ENCODE measurements at places on chromosomes 3 and 15. TPM values are rescaled to one million over a fixed set of nuclear protein-coding genes. Genes with fewer than 3 reads are reported as not detected.

The B3GALNT1 gene
- 23.7 TPM for total RNA-seq

The NIT2 gene
- total RNA-seq = 43.1 TPM

The SPTBN5 gene
- 1.5 TPM for total RNA-seq

The LRRC49 gene
- total RNA-seq = 34.6 TPM

- DNase-seq = no peak
These were observed 25.4 kb downstream of the CTDSPL start for GRCh38 chr3:37887062-37887461.

GRCh38 chr3:190694335-190695001, 168.0 kb downstream of the GMNC start:
- no peak for DNase-seq

DNA sequence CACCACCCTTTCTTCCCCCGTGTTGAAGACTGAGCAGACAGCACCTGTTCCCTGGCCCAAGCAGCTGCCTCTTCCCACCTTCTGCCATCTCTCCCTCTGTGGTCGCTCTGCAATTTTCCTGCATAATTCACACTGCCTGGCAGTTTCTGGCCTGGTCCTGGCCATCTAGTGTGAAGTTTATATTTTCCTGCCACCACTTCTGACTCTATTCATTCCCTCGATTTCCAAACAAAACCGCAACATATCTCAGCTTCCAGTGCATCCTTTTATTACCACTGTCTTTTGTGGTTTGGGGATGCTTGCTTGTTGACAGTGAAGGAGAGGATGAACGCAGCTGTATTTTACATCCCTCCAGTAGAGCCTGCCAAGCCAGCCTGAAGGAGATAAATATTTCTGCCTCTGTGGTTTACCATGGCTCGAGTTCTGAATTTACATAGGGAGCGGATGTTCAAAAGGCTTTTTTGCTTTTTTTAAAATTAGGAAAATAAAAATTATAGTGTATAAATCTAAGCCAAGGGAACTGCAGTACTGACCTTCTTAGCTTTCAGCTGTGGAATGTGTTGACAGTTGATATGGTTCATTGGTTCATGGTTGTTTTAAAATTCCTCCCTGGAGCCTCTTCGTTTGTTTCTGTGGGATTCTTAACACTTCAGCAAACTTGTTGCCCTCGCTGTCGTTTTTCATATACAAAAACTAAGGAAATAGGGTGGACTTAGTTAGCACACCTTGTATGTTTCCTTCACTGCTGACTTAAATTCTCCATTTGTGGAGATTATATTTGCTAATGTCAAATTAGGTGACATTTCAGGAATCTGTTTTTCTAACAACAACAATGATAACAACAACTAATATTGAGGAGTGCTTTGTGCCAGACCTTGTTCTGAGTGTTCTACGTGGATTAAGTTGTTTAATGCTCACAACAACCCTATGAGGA, 250.5 kb downstream of the ADAMTSL3 start:
- DNase-seq = peak; percentile 45

GRCh38 chr3:177453451-177453844, 256.2 kb upstream of the TBL1XR1 start:
- DNase-seq = no peak

GRCh38 chr3:28207000-28207733, 34.3 kb upstream of the CMC1 start:
- DNase-seq = no peak

DNA sequence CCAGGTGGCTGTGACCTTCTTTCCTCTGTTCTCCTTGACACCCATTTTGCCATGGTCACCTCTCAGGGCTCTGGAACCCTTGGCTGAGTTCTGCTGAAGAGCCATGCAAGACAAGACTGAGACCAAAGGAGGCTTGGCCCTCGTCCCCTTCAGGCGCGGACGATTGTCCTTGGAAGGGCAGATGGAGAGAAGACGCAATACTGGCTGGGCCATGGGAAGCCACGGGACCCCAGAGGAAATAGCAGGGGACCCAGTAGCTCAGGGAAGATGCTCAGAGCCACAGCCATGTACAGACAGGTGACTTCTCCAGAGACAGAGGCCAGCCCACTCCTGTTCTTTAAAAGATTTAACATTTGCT, 125.6 kb downstream of the SMAD6 start:
- no peak for DNase-seq

DNA sequence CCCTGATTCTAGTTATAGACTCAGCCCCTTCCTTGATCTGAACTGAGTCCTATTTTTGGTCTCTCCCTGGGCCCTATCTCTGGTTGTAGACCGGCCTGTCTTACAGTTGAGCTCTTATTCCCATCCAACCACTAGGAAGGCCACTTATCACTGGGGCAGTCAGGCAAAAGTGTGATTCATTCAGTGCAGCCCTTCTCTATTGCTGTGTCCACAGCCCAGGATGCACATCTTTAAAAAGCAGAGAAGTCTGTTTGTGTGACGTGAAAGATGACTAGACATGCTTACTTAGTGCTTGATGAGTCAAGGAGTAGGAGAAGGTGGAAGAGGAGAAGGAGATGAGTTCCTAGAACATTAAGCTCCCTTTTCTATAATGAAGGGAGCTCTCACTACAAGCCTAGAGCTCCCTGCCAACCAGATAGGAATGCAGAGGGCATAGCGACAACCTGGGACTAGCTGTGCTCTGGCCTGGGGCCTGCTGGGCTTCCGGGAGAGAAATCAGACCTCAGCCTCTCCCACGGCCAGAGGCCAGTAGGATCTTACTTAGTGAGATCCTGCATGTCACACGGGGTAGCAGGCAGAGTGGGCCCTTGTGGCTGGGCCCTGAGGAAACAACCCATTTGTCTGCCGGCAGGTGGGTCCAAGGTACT, 25.7 kb downstream of the INSYN1 start:
- no peak for DNase-seq

DNA sequence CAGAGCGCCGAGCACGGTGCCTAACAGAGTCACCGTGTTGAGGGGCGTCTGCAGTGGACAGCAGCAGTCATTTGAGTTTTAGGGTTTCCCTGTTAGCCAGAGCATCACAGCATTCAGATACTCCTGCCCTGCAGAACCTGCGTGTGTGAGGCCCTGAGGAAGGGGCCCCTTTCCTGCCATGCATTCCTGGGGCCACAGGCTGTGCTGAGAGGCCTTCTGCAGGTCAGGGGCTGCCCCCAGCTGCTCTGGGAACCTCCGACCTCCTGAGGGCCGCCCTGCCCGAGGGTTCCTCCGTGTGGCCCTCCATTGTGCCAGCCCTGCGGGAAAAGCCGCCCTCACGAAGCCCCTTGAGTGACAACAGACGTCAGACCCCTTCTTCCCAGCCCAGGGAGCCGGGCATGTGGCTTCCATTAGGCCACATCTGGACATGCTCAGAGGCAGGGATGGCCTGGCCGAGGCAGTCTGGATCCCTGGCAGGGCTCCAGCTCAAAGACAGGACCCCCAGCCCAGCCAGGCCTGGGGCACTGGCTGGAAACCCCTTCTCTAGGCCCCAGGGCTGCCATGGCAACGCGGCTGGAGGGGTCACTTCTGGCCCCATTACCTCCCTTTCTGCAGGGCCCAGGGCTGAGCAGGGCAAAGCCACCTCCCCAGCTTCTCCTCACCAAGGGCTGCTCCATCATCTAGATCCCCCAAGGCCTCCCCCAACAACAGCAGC, 25.3 kb downstream of the FBLN2 start:
- no peak for DNase-seq

- DNase-seq = no peak
These were observed 172.7 kb upstream of the PRICKLE2 start for GRCh38 chr3:64398006-64398405.

Data from ovary (tissue), 10 donors.